NCI-H2081 treated with DMSO at 0.1 percent for 48 hours (cell line): ENCODE measurements at places on chromosomes 16 and 17.

GRCh38 chr16:938136-938535 is 32.6 kb downstream of the LMF1 start:
- no peak for DNase-seq

GRCh38 chr16:6016530-6017184 is 919.1 kb upstream of the EEF2KMT start:
- DNase-seq = no peak

DNA sequence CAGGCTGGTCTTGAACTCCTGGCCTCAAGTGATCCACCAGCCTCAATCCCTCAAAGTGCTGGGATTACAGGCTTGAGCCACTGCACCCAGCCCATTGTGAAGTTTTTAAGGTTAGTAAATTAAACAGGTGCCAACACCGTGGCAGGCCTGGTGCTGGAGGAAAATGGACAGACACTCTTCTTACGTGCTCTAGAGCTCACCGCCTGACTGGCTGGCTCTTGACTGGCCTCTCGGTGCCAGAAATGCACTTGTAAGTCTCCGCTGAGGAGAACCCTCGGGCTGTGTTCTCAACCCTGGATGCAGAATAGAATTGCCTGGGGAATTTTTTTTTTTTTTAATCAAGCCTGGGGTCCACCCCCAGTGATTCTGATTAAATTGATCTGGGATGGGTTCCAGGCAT is 10.3 kb upstream of the HAS3 start:
- no peak for DNase-seq

DNA sequence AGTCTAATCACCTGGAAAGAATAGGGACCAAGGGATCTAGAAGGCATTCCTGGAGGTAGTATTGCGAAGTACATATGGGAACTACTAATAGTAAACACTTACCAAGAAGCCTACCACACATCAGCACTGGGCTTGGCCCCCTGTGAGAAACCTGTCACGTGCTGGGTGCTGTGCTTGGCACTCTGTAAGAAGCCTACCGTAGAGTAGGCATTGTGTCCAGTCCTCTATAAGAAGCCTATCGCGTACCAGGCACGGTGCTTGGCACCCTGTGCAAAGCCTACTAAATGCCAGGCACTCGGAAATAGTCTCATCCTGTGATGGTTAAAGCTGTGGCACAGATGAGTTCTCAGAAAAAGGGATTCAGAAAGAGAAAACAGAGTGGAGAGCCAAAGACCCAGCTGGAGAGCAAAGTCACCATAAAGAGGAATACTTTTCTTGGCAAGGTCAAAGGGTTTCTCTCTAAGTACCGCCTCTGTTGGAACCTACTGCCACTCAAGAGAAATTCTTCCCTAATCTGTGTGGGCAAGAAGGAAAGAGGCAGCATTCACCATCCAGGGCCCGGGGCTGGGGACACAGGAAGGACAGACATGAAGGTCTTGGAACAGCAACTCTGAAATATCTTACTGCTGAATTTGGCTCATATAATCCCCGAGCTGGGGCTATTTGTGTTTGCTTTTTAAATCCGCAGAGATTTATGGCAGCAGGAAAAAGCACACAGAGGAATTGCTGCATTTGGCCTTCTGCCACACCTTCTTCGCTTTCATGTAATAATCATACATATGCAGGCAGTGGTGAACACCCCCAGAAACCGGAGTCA is 81.8 kb downstream of the VAT1L start:
- DNase-seq = no peak

- no peak for DNase-seq
Observed at GRCh38 chr17:34820248-34820801, 140.9 kb downstream of the CCT6B start.

- no peak for DNase-seq
Observed at GRCh38 chr17:31448467-31449077, 57.1 kb downstream of the RAB11FIP4 start.

DNA sequence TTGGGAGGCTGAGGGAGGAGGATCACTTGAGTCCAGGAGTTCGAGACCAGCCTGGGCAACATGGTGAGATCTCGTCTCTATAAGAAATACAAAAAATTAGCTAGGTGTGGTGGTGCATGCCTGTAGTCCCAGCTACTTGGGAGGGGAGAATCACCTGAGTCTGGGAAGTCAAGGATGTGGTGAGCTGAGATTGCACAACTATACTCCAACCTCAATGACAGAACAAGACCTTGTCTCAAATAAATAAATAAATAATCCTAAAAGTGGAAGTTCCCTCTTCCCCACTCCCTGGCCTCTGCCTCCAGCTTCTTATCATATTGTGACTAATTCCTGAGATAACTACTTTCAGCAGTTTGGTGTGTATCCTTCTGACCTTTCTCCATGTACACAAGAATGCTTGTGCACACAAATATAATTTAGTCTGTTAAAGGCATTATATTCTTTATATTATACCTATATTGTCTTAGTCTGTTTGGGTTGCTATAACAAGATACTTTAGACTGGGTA is 23.5 kb upstream of the DNAJA2 start:
- DNase-seq = no peak

DNA sequence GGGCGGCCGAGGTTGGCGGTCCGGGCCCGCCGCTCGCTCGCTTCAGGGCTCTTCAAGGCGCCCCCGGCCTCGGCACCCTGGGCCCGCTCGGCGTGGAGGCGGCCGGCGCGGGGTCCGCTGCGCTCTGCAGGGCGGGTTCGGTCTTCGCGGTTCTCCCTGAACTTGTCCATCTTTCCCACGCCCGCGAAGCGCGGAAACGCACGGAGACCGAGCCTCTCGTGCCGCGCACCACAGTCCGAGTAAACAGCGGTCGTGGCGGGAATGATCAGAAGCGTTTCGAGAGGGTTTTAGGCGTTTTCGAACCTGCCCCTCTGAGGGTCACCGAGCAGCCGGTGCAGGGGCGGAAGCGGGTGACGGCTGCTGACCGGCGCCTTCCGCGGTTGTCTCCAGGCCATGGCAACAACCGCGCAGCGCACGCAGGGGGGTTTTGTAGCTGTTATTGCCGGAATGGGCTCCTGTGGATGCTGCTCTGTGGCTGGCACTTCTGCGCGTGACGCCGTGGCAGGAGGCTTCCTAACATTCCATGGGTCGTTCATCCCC is 414 bp downstream of the NARF start:
- no peak for DNase-seq

DNA sequence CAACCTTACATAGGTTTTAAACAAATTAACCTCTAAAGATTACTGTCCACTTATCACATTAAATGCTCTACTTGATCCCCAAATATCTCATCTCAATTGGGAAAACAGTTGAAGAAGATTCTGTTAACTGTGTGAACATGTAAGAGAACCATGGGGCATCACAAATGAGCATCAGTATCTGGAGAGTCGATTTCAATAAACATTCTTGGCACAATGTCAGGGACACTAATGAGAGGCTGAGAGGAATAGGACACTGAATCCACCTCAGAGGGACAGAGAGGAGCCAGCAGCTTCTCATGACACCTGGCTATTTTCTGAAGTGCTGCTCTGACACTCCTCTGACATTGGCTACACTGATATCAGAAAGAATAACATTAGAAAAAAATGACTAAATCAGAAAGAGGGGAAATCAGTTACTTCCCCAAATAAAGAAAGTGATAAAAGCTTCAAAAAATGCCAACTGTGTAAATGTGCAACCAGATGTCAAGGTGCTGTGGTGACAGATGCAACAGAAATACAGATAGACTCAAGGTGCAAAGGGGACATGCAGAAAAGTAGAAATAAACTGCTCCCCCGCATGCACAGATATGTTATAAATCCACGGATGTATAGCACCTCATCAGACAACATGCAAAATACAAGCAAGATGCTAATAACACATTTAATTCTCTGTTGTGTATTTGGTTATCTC is 67.4 kb downstream of the SNX11 start:
- no peak for DNase-seq

- no peak for DNase-seq
Observed at GRCh38 chr17:76207275-76208059, 32.8 kb downstream of the RNF157 start.

DNA sequence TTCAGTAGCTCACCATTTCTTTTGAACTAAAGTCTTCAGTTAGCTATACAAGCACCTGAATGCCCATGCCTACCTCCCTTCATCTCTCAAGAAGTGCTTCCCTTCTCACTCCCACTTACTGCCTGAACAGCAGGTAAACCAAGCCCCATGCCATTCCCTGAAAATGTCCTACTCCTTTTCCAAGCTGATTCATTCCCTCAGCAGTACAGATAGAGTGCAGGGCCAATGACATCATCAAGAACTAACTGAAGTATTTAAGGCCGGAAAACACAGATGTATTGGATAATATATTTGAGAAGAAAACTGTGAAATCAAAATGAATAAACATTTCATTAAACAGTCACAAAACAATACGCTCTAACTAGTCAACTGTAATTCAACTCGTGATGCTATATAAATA is 478.8 kb upstream of the CDH11 start:
- no peak for DNase-seq

DNA sequence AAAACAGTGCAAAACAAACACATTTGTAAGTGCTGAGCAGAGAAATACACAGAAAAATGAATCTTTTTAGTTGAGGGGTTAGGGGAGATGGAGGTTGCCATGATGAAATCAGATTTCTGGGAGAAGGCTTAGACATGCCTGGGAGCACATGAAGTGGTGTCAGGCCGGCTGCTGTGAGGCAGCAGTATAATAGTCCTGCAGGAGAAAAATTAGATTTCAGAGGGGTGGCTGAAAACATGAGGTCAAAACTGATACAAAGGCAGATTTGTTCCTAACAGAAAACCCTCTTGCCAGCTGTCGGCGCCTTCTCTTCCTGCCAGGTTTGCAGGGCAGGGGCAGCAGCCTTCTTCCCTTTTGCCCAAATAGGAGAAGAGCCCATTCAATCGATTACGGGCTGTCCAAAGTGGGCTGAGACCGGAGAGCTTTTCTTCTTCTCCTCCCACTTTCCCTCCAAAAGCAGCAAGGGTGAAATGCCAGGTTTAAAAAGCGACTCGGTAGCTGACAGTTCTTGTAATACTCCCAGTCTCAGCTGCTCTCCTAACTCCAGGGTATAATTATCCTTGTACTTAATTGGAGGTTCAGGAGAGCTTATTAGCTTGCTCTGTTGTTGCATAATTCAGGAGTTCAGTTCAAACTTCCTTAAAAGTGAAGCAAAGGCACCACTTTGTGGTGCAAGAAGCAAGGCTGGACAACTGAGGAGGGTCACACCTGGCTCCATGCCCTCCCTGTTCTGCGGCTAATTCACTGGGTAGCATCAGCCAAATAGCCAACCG is 80.0 kb downstream of the PCTP start:
- no peak for DNase-seq
